ENCODE measurements at places on chromosomes 7 and 10.
A peak's percentile ranks its signal among the peaks of the same experiment; 100 is the strongest.

DNA sequence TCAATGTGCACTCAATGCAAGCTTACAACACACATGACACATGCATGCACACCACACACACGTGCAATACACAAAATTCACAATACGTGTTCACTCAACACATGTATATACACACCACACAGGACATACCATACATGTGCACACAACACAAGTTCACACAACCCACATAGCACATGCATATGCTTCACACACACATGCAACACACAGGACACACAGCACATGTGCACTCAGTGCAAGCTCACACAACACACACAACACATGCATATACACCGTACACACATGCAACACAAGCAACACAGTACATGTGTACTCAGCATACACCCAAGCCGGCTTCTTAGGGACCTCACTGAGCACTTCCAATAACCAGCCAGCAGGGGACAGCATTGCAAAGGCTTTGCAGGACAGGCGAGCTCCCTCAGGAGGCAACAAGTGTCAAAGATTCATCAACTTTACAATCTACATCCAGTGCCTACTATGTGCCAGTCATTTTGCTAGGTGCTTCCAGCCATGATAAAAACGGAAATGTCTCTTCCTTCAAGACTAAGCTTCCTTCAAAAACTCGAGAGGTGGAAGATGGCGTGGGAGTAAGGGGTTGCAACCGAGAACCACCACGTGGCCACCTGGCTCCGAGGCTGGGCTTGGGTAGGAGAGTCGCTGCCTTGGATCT lies 61.1 kb downstream of the JCAD start:
- DNase-seq, result peak; percentile 36

DNA sequence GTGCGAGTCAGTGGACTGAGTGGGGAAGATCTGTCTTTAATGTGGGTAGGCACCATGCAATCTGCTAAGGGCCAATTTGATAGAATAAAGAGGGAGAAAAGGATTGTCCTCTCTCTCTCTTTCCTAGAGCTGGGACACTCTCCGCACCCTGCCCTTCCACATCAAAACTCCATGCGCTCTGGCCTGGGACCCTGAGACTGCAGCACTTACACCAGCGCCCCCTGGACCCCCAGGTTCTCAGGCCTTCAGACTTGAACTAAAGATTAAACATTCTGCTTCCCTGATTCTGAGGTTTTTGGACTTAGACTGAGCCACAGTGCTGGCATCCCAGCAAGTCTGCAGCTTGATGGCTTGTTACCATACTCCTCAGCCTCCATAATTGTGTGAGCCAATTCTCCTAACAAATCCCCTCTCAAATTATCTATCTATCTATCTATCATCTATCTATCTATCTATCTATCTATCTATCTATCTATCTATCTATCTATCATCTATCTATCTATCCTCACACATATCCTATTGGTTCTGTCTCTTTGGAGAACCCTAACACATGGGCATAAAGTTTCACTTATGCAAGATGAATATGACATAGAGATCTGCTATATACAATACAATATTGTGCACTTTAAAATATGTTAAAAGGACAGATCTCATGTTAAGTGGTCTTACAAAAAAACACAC lies 22.4 kb upstream of the OR2A5 start:
- no peak for DNase-seq

DNA sequence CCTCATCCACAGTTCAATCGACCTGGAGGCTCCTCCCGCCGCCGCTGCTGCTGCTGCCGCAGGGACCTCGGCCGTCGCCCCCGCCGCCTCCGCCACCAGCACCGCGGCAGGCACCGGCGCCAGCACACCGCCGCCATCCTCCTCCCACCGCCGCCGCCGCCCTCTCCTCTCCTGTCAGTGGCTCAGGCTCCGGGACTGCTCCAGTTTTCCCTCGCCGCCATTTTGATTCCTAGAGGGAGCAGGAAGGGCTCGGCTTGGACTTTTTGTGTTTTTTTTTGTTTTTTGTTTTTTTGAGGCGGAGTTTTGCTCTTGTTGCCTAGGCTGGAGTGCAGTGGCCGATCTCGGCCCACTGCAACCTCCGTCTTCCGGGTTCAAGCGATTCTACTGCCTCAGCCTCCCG lies 3.0 kb upstream of the MCM10 start:
- DNase-seq, result no peak

- no peak for DNase-seq
Observed at GRCh38 chr7:108030516-108030915, 27.6 kb upstream of the LAMB1 start.

DNA sequence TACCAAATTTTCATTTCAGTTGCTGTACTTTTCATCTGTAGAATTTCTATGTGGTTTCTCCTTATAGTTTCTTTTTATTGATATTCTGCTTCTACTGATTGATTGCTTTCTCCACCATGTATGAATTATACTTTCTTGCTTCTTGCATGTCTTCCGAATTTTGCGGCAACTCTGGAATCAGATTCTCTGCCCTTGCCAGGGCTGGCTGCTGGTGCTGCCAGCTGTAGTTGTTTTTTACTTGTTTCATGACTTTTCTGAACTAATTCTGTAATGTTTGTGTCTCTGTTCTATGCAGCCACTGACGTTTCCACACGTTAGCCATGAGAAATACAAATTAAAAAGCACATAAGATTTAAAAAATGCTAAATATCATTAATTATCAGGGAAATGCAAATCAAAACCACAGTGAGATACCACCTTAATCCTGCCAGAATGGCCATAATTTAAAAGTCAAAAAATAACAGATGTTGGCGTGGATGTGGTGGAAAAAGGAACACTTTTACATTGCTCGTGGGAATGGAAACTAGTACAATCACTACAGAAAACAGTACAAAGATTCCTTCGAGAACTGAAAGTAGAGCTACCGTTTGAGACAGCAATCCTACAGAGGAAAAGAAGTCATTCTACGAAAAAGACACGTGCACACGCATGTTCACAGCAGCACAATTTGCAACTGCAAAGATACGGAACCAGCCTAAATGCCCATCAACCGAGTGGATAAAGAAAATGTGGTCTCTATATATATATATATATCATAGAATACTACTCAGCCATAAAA lies 51.5 kb downstream of the MAD1L1 start:
- no peak for DNase-seq

DNA sequence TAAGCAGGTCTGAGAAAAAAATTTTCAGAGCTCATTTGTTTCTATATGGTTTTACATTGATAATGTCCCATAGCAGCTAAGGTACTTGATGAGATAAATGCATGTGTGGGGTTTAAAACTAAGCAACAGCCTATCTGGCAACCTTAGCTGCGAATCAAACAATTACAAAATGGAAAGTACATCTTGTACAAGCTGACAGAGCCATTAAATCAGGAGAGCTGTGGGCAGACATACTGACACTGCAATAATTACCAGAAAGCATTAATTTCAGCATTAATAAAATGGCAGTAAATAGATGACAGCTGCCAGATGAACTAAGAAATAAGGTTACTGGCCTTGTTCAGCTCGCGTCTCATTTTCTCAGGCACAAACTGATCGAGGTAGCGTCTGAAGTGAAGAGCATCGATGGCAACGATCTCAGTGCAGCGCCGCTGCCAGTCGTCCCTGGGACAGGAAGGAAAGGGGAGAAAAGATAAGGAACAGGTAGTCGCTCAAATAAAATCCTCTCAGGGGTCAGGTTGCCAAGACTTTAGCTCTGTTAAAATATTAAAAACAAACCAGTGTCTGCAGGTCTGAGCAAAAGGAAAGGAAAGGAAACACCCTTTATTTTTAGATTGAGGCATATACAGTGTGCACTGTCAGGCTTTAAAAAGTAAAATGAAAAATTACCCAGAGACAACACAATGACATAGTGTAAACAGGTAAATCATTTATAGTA lies 79.7 kb upstream of the OGDHL start:
- no peak for DNase-seq

GRCh38 chr7:75861636-75862035 lies 17.2 kb upstream of the RHBDD2 start:
- no peak for DNase-seq

- DNase-seq, result no peak
Observed at GRCh38 chr7:43655584-43655983, 72.7 kb downstream of the STK17A start.

- DNase-seq, result no peak
Observed at GRCh38 chr10:116848944-116849247, 403 bp upstream of the ENO4 start.

GRCh38 chr10:3622845-3623621 lies 162.0 kb downstream of the KLF6 start:
- DNase-seq, result no peak

- no peak for DNase-seq
Observed at GRCh38 chr7:94160719-94161435, 156.7 kb upstream of the BET1 start.

DNA sequence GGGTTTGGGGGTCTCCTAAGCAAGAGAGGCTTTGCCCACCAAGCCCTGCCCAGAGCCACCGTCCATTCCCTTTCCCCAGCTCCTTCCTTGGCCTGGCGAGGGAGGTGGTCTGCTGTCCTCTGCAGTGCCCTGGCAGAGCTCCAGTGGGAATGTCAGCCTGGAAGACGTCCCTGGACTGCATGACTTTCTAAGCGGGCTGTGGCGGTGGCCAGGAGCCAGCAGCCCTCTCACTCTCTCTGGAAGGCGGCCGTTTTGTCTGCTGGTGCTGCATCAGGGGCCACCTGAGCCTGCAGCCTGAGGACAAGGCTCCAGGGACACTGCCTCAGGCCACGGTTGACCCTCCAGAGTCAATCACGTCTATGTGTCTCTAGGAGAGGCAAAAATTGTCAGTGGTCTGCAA lies 271.0 kb downstream of the SKAP2 start:
- no peak for DNase-seq

DNA sequence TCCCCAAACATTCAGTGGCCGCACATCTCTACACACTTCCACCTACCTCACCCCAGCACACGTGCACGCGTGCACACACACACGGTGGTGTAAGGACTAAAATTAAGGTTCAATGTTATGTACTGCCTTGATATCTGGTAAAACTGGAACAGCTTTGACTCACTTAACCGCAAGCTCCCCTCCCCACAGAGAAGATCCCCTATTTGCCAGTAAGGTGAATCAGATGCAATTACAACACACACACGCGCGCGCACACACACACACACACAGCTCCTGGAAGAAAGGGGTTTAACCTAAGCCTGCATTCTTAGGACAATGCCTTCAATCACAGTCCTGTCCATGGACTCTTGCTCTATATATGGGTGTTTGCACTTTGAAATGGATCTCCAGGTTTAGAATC lies 25.5 kb upstream of the VPS41 start:
- DNase-seq, result no peak

GRCh38 chr10:132715776-132716680 lies 69.9 kb downstream of the NKX6-2 start:
- DNase-seq, result no peak

GRCh38 chr7:11630355-11630754 lies 201.6 kb downstream of the THSD7A start:
- DNase-seq, result no peak

- no peak for DNase-seq
Observed at GRCh38 chr7:47192978-47193377, 388.9 kb downstream of the TNS3 start.

GRCh38 chr7:7706101-7706511 lies 12.3 kb downstream of the RPA3 start:
- no peak for DNase-seq

- no peak for DNase-seq
Observed at GRCh38 chr10:107032700-107033401, 131.7 kb downstream of the SORCS1 start.

- DNase-seq, result no peak
Observed at GRCh38 chr10:124044143-124044862, 49.1 kb downstream of the CHST15 start.

DNA sequence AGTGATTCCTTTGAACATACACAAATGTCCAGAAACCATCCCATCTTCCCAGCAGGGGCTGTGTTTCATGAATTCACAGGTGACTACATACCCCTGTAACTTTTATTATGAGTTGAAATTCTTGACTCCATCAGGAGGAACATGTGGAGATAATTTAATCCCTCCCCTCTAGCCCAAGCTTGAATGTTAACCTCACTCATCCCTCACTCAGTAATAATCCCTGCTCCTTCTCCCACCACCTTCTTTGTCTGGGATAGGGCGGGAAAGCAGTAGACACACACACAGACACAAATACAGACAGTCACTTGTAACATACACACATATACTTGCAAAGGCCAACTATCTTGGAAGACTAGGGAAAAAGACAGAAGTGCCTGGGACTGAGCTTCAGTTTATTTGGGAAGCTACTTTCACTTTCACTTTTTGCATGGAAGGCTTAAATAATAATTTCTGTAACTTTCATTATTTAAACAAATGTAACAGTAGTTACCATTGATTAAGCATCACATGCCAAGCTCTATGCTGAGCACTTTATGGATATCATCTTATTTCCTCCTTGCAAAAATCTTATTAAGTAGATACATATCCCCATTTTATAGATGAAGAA lies 7.3 kb downstream of the AASS start:
- no peak for DNase-seq

GRCh38 chr10:127414024-127414423 lies 135.1 kb upstream of the NPS start:
- DNase-seq, result no peak

DNA sequence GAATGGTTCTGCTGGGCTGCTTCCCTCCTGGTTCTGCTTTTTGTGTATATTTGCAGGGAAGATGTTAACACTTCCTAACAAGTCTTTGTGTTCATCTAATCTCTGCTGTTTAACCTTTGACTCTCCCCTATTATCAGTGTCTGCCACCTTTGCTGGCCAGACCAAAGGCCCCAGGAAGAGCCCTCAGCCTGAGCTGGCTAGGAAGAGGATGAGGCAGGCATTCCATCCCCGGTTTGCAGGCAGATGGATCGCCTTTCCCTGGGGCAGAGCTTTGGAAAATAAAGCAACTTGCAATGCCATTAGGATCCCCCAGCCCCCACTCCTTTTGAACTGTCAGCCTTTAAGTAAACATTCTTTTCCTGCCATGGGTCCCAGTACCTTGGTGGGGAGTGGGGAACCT lies 19.0 kb downstream of the DPCD start:
- no peak for DNase-seq

- DNase-seq, result peak; percentile 91
Observed at GRCh38 chr7:74587435-74588126, 69.9 kb upstream of the GTF2I start.

DNA sequence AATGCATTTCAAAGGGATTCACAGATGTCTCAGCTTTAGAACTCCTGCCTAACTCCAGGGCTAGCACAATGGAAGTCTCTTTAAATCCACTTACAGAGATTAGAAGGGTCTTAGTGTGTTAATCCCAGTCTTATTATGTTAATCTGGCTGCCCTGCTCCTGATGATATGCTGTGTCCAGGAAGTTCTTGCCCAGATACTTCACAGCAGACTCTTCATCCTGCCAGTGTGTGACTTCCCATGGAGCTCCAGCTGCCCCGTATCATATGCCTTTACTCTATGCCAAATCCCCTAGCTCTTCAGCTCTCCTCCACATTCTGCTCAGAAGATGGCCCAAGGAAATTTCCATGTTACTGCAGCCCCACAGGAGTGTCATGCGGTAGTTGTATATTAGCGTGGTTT lies 533.8 kb downstream of the GALNT17 start:
- no peak for DNase-seq

GRCh38 chr7:114857605-114858004 lies 64.3 kb upstream of the MDFIC start:
- peak; percentile 44 for DNase-seq
